Activated CD4-positive, alpha-beta T cell treated with anti-CD3 and anti-CD28 coated beads, Interleukin-2, amount 50 U/mL, for 1 hour (primary cell): ENCODE measurements at places on chromosomes 2 and 18.

DNA sequence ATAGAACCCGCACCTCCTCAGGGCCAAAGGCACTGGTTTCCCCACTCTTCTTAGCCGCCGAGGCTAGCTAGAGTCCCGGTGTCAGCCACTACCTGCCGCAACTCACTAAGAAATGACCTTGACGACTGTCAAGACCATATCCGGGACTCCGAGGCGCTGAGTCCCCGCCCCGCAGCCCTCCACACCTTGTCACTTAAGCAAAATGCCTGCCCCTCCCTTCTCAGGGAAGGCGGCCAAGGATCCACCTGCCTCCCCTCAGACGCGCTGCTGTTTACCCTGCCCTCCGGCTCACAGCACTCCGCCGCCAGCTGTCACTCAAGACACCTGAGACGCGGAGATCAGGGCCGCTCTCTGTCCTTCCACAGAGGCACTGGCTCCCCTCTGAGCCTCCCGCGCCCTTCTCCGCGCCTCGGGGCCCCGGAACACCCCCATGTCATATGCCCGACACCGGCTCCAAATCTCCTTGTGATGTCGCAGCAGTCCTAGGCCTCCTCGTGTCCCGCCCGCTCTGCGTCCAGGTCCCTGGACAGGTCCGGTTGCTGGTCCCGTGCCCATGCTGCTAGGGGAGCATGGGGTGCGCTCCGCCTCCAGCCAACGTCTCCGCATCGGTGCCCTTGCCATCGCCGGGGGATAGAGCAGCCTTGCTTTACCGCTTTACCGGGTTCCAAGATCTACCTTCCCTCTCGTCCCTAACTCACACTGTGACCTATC is 32.5 kb upstream of the REG3G start:
- DNase-seq = no peak

DNA sequence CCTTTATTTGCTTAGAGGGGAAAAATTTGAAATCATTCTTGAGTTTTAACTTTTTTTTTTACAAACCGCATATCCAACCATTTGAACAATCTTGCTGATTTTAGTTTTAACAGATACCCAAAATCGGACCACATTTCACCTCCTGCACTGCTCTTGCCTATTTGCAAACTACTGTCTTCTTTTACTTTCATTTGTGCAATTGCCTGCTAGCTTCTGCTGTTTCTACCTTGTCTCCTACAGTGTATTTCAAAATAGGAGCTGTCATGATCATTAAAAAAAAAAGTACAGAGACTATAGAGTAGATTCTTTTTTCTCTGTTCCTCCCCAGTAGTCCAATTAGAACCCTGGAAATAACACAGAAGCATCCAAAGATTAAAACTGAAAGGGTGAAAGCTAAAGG is 1081.2 kb downstream of the SOCS6 start:
- no peak for DNase-seq

GRCh38 chr2:233133239-233133638 is 73.1 kb downstream of the INPP5D start:
- no peak for DNase-seq

- DNase-seq = no peak
Measured at GRCh38 chr2:201779901-201780673, 646 bp downstream of the ALS2 start.

GRCh38 chr18:5868218-5868854 is 27.0 kb downstream of the TMEM200C start:
- no peak for DNase-seq

- no peak for DNase-seq
Measured at GRCh38 chr2:29129586-29130281, 14.5 kb downstream of the CLIP4 start.

- DNase-seq = no peak
Measured at GRCh38 chr2:211061612-211062296, 505.4 kb downstream of the CPS1 start.

- no peak for DNase-seq
Measured at GRCh38 chr2:68134554-68134953, 23.1 kb upstream of the PNO1 start.

- DNase-seq = no peak
Measured at GRCh38 chr2:231041061-231041689, 3.9 kb downstream of the C2orf72 start.

- no peak for DNase-seq
Measured at GRCh38 chr2:79513711-79514110, 860 bp downstream of the CTNNA2 start.

DNA sequence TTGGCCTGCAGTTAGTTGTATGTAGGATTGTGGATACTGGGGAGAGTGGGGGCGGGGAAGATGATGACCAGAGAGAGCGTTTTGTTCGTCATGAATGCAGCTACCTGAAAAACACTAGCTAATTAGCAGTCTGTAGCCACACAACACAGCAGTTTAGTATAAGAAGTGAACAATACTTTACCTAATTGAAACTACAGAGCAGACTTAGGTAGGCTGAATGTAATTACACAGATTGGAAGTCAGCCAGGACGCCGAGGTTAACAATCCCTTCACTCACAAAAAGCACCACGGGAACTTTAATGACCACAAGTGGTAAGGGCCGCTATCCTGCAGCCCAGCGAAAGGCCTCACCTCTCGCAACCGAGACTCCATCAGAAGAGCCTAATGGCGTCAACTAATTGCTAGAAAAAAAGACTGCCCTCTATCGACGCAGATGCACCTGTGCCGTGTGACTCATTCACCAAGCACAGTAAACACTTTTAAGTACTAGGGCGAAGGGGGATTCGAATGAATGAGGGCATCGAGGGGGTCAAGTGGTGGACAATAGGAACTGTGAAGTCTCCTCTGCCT is 591.0 kb downstream of the ARHGAP15 start:
- no peak for DNase-seq

DNA sequence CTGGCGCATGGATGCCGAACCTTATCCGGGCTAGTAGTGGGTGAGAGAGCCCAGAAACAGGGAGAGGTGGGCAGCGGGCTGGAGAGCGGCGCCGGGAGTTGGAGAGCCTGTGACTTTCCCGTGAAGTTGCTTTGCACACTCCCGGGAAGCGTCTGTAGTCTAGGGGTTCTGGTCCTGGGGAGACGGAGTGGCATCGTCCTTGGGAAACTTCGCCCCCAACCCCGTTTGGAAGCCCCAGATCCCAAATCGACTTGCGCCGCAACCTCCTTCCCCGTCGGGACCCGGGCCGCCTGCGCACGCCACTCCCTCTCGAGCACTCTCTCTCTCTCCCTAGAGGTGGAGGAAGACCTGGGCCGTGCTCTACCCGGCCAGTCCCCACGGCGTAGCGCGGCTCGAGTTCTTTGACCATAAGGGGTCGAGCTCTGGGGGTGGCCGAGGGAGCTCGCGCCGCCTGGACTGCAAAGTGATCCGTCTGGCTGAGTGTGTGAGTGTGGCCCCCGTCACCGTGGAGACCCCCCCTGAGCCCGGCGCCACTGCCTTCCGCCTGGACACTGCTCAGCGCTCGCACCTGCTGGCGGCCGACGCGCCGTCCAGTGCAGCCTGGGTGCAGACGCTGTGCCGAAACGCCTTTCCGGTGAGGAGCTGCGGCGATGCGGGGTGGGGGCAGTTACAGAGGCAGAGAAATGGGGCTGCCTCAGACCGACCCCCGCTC is 456 bp downstream of the DOK1 start:
- DNase-seq = peak; percentile 40

- DNase-seq = no peak
Measured at GRCh38 chr2:16165518-16166326, 225.4 kb downstream of the MYCN start.

DNA sequence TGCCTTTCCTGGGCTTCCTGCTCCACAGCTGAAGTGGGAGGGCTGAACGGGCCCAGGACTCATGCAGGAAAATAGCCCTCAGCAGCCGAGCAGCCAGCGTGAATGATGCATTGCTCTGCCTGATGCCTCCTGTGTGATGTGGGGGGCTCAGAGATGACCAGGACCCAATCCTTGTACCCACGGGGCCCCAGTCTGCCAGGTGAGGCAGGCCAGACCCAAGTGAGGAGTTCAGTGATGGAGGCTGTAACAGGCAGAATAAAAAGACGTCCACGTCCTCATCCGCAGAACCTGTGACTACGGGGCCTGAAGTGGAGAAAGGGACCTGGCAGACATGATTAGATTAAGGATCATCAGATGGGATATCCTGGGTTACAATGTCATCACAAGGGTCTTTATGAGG is 194.9 kb upstream of the HDAC4 start:
- no peak for DNase-seq

DNA sequence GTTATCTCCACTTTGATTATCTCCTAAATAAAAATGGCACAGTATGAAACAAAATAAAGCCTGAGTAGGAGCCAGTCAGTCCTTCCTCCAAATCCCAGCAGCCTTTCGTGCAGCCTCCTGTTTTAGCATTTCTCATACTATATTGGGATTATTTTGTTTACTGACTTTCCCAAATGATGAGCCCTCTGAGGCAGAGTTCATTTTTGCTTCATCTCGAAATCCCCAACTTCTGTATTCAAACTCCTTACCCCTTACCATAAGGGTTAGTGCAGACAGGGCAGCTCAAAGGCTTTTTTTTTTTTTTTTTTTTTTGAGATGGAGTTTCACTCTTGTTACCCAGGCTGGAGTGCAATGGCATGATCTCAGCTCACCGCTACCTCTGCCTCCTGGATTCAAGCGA is 113.3 kb upstream of the FOSL2 start:
- no peak for DNase-seq

DNA sequence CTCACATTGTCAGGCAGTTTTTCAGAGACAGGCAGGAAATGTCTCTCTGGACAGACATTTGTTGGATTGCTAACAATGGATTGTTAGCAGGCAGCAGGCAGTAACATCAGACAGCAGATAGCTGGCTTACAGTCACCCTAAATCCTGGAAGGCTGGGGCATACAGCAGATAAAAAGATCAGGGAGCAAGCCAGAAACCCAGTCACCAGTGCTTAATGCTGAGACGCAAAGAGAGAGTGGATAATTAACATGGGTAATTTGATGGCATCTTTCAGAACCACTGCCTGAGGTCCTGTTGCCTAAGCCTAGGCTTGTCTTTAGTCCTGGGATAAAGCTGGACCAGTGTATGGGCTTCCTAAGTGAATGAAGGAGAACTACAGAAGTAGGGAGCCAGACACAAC is 22.4 kb downstream of the MC4R start:
- no peak for DNase-seq

GRCh38 chr2:205484764-205485163 is 197.5 kb upstream of the NRP2 start:
- DNase-seq = no peak

DNA sequence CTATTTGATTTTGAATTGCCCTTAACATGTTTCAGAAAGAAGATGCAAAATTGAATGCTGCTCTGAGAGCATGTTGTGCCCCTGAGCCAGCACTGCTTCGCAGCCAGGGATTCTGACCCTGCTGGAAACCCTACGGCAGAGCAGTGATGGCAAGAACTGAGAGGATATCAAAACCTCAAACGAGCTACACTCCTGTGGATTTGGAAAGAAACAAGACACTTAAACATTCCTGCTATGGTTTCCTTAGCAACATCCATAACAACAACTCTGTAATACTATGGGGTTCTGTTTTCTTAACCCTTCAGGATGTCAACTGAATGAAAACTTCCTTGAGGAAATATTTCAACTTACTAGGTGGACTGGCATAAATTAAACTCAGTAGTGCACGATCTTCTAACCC is 649.1 kb downstream of the NYAP2 start:
- no peak for DNase-seq

DNA sequence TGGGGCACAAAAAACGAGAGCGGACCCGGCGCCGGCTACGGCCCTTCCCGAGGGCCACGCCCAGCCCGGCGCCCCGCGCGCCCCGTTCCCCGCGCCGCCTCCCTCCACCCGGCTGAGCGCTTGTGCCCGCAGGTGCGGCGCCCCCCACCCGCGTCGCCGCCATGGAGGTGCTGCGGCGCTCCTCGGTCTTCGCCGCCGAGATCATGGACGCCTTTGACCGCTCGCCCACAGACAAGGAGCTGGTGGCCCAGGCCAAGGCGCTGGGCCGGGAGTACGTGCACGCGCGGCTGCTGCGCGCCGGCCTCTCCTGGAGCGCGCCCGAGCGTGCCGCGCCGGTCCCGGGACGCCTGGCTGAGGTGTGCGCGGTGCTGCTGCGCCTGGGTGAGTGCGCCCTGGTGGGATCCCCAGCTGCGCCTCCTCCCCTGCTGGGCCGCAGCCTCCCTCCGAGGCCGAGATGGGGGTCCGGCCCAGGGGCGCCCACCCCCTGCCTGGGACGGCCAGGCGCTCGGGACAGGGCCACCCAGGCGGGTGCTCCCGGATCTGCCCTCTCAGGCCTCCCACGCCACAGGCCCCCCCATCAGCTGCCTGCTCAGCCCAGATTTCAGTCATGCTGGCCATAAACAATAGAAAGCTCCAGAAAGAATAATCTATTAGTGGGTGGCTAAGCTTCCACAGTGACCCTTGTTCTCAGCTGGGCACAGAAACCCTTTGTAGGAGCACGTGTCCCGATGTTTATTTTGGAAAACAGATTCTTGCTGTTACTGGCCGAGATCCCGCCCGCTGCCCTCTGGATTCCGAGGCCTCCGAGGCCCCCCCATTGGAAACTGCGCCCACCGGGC is 997 bp downstream of the BOK start:
- no peak for DNase-seq

DNA sequence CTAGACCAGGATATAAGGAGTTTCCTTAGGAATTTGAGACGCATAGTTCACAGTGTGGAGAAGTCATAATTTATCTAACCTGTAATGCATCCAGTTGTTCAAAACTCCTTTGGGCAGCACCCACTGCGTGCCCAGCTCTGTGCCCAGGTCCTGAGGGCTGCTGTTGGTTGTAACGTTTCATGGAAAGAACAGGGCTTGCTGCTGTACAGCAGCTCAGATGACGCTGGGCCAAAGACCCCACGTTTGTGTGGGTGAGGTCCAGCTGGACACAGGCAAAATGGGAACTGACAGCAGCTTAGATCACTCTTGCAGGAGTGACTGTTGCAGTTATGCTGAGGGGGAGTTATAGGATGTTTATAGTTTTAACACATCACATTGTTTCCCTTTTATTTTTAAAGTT is 30.0 kb upstream of the HS6ST1 start:
- DNase-seq = no peak

DNA sequence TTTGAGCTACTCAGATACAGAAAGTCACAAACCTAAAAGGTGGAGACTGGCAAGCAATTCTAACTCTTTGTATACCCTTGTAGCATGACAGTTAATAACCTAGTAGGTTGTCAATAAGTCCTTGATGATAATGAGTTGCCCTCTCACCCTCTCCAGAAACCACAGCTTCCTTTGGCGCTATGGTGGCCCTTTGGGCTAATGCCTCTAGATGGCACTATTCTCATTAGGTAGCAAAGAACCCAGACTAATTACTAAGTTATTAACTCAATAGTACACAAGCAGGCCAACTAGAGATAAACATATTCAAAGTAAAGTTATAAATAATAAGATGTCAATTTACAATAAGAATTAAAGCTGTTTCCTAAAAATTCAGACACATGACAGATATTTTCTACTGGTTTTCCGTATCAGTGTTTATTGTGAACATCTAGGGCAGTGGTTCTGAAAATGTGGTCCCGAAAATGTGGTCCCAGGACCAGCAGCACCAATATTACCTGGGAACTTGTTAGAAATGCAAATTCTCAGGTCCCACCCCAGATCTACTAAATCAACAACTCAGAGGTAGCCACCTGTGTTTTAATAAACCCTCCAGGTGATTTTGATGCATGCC is 41.1 kb downstream of the LDAH start:
- DNase-seq = peak; percentile 6

GRCh38 chr2:17643031-17643615 is 102.6 kb downstream of the VSNL1 start:
- DNase-seq = no peak
